GM12878 (cell line): ENCODE measurements at places on chromosomes 1 and 21. TPM values are rescaled to one million over a fixed set of nuclear protein-coding genes. Genes with fewer than 3 reads are reported as not detected.

Gene RGS16
- total RNA-seq = 54.9 and 57.1 TPM in 2 replicates

Gene ITLN2
- total RNA-seq = not detected in 2 replicates

Gene CHIA
- total RNA-seq = not detected in 2 replicates

Gene SPRR2A
- total RNA-seq = not detected in 2 replicates

Gene MAEL
- total RNA-seq = 0.10 and 0.27 TPM in 2 replicates

Gene CRYBG2
- 0.03 TPM in 1 of 2 replicates, not detected in the other for total RNA-seq

Gene OR2T35
- total RNA-seq = 0.49 and 0.66 TPM in 2 replicates

Gene ACOT11
- total RNA-seq = 0.72 and 0.90 TPM in 2 replicates

Gene GJB4
- total RNA-seq = not detected in 2 replicates

Gene SMCP
- not detected in 2 replicates for total RNA-seq

Gene CD2
- 2.4 and 2.9 TPM in 2 replicates for total RNA-seq

Gene MX2
- total RNA-seq = 49.0 and 52.2 TPM in 2 replicates

Gene ZNF695
- total RNA-seq = 0.93 and 1.7 TPM in 2 replicates

Gene FCRL1
- 0.85 and 0.90 TPM in 2 replicates for total RNA-seq

Gene GMEB1
- 14.4 and 17.6 TPM in 2 replicates for total RNA-seq
